ENCODE measurements at places on chromosomes 7 and 10.

GRCh38 chr10:81873231-81873931 is 1.6 kb upstream of the NRG3 start:
- DNase-seq, result no peak

GRCh38 chr10:4448030-4448429 is 378.0 kb upstream of the AKR1E2 start:
- DNase-seq, result no peak

GRCh38 chr10:128579901-128580300 is 453.7 kb upstream of the MKI67 start:
- no peak for DNase-seq

DNA sequence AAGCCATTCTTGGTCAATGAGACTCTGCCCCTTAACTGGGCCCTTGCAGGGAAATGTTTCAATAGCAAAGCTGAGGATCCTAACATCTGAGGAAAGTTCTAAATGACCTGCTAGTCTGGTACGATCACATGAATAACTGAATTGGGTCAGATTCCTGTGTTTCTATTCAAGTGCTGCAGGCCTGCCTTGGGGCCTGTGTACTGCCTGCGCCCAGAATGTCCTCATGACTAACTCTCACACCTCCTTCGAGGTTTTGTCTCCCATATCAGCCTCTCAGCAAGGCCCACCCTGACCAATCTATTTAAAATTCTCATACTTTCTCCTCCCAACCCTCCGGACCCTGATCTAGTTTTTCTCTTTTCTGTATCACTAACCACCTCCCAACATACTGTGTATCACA is 4.4 kb downstream of the JAZF1 start:
- no peak for DNase-seq

DNA sequence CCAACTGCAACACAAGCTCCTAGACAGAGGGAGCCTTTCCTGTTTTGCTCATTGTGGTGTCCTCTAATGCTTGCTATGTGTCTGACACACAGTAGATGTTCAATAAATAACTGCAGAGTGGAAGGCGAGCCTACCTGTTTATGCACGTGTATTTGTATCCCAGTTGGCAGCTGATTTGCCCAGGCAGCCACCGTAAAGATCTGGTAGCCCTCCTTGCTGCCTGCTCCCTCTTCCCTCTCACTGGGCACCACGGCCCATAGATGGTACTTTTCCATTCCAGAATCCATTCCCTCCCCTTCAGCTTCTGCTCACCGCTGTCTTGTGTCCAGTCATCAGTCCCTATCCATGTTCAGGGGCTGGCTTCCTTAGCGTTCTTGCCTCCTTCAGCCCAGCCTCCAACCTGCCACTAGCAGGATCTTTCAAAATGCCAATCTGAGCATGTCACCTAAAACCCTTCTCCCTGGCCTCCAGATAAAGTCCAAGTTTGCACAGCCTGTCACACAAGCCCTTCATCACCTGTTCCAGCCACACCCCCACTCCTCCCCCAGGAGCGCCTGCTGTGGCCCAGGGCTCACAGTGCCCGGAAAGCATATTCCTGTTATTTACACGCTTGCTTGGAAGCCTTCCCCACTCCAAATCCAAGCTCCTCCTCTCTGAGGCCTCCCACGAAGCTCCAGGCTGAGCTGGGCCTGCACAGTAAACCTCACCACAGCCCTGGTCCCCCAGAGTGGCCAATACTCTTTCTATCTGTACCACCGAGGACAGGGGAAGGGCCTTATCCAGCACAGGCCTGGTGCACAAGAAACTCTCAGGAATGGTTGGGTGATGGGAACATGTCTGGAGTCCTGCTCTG is 21.0 kb downstream of the ZCCHC24 start:
- no peak for DNase-seq

GRCh38 chr7:128194533-128195282 is 46.4 kb upstream of the LEP start:
- no peak for DNase-seq

DNA sequence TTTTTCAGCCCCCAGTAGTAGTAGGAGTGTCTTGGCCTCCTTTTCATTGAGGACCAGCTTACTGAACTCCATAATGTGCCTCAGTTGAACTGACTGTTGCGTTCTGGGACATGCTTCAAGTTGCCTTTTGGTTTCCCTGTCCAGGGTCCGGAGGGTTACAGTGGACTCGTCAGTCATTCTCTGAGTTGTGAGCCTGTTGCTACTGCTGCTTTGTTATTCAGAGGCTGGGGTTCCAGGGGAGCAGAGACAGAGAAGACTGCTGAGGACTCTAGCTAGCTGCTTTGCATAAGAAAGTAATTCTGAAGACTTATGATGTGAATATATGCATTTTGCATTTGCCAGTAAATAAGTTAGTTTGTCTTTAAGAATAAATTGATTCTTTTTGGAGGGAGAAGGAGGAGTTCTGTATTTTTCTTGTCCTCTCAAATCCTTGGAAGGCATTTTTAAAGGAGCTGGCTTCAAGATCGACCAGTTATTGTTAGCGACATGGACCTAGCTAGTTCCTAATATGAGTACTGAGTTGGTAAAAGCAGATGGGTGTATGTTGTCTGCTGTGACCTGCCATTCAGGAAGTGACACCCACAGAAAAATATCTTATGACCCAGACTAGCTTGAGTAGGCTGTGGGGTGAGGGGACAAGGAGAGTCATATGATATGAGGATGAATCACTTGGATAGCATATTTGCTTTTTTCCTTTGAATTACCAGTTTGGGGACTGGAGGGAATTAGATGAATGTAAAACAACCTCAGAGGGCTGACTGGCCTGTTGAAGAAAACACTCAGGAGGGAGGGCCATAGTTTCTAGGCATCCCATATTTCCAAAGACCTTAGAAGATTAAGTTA is 8.3 kb downstream of the PI4K2A start:
- DNase-seq, result no peak

DNA sequence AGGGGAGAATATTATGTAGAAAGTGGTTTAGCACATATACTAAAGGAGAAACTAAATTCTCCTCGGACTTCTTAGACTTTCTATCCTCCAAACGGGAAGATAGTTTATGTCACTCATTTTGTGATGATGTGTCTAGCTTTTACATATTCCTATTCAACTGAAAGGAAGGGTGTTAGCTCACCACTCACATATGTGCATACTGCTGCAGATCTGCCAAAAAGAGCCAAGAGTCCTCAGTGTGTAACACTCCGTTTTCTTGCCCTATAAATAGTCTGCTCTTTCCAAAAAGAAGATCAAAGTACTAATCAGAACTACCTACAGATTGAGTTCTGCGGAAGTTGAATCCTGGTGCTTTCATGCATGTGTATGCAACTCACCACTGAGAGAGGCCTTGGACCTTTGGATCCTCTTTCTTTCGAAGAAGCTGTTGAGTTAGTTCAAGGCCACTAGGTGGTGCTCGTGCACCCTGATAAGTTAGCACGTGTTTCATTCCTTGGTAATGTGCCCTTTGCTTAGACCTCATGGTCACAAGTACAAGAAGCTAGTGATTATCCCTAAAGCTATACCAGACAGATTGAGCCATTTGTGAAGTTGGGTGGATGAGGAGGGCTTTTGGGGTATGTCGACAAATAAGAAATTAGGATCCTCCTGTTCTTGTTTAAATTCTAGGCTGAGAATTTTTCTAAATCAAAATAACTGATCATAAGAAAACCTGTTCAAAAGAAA is 14.1 kb downstream of the YAE1 start:
- DNase-seq, result peak; percentile 75

- no peak for DNase-seq
Observed at GRCh38 chr10:112353046-112353445, 20.9 kb upstream of the ACSL5 start.

DNA sequence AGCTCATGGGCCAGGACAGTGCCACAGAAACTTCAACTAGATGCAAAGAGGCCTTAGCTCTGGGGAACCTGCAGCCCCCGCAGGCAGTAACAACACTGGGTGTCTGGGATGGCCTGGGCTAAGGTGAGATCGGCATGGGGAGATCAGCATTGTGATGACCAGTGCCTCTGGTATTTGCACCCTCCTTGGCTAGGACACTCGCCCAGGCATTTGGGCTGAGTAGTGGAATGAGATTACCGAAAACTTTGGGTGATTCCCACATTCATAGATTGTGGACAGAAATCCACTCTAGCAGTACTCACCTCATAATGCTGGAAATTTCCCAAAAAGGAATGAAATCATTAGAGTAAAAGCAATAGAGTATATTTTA is 70.6 kb upstream of the ZMIZ2 start:
- no peak for DNase-seq

- no peak for DNase-seq
Observed at GRCh38 chr7:22931011-22931410, 82.9 kb downstream of the HYCC1 start.

DNA sequence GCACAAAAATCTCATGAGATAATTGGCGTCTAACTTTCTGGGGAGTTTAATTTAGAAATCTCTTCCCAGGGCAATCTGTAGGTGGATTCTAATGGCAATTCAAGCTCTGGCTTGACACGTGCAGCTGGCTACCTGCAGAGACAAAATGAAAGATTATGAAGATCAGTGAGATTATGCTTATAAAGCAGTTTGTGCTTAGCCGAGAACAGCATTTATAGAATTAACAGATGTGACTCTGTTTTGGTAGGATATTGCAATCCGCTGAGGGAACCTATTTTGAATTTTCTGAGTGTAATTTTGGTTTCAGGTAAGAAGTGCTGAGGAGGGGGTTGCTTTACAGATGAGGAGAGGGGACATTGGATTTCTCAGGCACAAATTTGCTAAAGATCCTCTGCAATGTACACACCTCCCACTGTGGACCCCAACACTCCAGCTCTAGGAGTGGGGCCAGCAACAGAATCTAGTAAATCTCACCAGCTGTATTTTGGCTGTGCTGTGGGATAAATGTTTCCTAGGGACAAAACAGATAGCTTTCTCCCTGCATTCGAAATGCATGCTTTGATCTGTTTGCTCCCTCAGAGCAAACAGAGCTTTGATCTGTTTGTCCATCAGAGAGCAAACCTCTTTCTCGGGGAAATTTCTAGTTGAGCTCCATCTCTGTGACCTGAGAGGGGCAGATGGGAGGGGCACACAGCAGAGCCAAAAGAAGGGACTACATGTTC is 7.4 kb downstream of the GJD4 start:
- no peak for DNase-seq

- DNase-seq, result no peak
Observed at GRCh38 chr10:100109670-100110069, 28.0 kb upstream of the CPN1 start.

DNA sequence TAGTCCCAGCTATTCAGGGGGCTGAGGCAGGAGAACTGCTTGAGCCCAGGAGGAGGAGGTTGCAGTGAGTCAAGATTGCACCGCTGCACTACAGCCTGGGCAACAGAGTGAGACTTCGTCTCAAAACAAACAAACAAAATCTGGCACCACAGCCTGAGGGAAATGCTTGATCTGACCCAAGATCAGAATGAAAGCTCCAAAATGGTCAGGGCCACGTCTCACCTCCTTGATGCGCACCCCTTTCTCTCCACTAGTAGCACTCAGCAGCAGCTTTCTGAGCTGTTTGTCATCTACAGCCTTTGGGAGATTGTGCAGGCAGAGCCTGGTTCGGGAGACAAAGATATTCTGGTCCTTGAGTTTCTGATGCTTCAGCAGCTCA is 22.7 kb downstream of the RBM28 start:
- no peak for DNase-seq
